GM03348 (cell line): ENCODE measurements at places on chromosomes 3 and 15.

GRCh38 chr3:52827866-52828376 is 2.6 kb downstream of the ITIH4 start:
- no peak for DNase-seq

- no peak for DNase-seq
Measured at GRCh38 chr3:18035641-18036449, 293.4 kb upstream of the TBC1D5 start.

GRCh38 chr3:3405131-3405530 is 225.6 kb upstream of the CRBN start:
- DNase-seq: no peak

DNA sequence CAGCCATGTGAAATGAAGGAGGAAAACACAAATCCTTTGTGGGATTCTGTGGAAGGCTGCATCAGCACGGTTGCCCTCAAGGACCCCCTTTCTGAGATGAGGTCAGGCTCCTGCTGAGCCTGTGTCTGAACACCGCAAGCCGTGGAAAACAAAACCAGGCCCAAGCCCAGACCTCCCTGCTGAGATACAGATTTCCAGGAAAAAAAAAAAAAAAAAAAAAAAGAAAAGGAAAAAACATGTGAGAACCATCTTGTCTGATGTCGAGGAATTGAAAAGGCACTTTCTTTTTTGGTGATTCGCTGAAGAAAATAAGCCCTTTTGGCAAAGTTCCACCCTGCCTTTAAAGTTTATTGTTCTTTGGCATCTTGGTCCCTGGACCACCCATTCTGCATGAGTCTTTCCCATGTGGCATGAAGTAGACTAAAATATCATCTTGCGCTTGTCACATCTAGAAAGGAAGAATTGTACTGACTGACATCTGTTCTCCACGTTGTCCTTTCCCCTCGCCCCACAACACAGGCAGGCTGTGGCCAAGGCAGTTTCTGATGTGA is 117.6 kb downstream of the CHST2 start:
- DNase-seq: no peak

- DNase-seq: no peak
Measured at GRCh38 chr15:32844118-32844711, 126.4 kb downstream of the GREM1 start.

GRCh38 chr3:64501298-64501906 is 186.4 kb downstream of the ADAMTS9 start:
- no peak for DNase-seq

DNA sequence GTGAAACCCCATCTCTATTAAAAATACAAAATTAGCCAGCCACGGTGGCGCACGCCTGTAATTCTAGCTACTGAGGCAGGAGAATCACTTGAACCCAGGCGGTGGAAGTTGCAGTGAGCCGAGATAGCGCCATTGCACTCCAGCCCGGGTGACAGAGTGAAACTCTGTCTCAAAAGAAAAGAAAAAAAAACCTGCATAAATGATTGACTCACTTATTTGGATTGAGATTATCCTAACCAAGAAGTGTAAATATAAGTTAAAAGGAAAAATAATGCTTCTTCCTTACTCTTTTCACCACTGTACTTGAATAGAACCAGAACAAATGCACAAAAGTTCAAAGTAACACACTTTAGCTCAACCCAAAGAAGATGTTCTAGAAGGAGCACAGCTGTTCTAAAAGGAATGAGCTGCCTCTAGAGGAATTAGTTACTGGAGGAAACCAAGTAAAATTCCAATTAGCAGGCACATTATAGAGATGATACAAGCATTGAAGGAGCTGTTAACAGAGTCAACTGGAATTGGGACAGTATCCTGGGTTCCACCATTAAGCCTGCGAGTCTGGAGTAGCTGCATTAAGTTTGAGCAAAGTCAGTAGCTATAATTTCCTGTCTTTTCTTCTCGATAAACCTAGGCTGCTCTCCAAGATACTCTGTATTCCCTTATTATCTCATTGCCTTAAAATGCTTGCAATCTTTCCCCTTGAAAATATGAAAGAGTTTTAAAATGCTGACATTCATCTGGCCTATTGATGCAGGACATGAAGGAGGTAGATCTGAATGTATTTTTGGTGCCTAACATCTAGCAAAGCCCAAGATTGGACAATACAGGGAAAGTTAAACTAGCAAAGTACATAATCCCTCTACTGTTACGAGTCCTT is 9.5 kb downstream of the MTHFS start:
- peak; percentile 23 for DNase-seq

DNA sequence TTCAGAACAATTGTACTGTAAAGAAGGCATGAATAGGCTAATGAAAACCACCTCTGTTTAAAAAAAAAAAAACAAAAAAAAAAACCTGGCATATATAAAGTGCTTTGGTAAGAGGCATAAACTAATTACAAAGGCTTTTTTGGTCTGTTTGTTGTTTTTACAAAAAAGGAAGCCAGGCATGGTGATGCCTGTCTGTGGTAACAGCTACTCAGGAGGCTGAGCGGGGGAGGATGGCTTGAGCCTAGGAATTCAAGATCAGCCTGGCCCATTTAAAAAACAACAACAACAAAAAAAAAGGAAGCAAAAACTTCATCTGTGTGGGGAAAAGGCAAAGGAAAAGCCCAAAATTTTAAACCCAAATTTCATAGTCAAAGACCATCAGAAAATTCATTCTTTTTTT is 47.0 kb downstream of the OSBPL10 start:
- no peak for DNase-seq

GRCh38 chr3:25885544-25885943 is 95.7 kb downstream of the OXSM start:
- DNase-seq: peak; percentile 5

GRCh38 chr3:30623351-30623750 is 16.9 kb downstream of the TGFBR2 start:
- no peak for DNase-seq

- DNase-seq: no peak
Measured at GRCh38 chr3:143604402-143605185, 243.7 kb downstream of the SLC9A9 start.

DNA sequence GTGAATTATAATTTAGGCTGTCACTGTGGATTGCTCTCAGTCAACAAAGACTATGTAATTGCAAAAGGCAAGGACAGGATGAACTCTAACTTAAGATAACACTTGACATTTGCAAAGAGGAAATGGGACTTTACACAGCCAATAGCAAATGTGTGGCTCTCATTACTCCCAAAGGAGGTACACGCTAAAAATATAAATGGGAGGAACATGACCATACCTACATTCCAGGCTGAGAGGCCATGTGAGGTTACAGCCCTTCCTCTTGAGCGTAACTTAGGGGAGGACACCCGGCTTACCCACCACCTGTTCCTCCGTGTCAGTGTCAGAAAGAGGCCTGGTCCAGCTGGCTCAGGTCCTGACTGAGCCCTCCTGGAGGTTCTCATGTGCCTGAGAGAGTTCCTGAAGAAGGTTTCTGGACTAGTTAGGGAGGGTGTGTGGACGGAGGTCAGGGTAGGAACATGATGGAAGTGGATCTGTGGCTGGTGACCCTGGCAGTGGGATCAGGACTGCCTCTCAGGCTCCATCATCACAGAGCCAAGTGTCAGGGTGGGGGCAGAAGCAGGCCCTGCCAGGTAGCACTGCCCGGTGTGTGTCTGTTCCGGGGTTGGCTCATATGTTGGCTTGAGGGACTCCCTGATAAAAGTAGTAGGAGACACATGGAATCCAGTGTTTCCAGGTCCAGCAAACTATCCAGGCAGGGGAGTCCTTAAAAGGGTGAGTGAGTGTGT is 7.9 kb downstream of the POPDC2 start:
- DNase-seq: no peak

GRCh38 chr3:145118303-145118702 is 1042.7 kb downstream of the PLOD2 start:
- no peak for DNase-seq

DNA sequence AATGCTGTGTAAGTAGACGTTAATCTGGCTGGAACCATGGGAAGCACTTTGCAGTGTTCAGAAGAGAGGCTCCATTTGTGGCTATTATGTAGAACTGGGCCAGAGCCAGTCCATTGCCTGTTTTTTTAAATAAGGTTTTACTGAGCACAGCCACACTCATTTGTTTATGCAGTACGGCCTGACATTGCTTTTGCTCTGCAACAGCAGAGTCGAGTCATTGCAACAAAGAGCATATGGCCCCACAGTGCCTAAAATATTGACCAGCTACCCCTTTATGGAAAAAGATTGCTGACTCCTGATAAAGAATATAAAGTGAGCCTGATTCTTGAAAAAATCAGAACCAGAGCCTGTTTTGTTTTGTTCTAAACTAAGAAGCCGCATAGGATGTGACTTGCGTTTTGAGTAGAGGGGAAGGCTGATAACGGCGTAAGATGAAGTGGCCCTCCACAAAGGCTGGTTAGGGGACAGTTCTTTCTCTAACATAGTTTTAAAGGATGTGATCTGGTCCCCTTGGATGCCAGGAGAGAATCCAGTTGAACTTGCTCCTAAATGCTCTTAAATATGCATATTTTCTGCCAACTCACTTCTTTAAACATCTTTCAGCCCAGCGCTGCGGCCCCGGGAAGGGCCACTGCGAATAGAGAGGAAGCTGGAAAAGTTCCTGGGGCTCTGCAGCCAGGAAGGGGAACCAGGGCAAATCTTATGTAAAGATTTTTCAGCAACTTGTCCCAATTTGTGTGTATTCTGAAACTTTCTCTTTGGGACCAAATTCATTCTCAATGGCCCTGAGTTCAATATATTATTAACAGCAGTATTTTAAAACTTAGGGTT is 64.5 kb downstream of the GLDN start:
- no peak for DNase-seq

GRCh38 chr3:184144505-184144904 is 9.3 kb downstream of the EIF2B5 start:
- no peak for DNase-seq

- DNase-seq: peak; percentile 81
Measured at GRCh38 chr15:73691396-73691795, 7.2 kb downstream of the CD276 start.

GRCh38 chr3:34013818-34014570 is 215.6 kb downstream of the PDCD6IP start:
- DNase-seq: no peak

GRCh38 chr3:129345971-129346370 is 67.3 kb downstream of the HMCES start:
- peak; percentile 53 for DNase-seq

DNA sequence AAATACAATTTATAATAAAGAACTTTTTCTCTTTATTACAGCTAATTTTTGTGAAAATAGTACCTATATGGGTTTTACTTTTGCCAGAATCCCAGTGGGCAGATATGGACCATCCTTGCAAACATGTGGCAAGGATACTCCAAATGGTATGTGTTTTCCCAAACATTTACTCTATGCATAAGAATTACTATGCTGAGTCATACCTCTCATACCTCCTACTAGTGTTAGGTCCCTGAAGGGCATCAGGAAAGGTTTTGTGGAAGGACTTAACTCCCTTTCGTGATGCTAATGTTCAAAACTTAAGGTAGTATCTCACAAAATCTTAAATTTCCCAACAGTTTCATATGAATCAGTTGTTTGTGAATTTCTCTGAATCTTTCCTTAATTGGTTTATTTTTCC is 21.3 kb downstream of the ADGRG7 start:
- no peak for DNase-seq

- peak; percentile 60 for DNase-seq
Measured at GRCh38 chr3:128786434-128787020, 60.5 kb downstream of the RAB7A start.

DNA sequence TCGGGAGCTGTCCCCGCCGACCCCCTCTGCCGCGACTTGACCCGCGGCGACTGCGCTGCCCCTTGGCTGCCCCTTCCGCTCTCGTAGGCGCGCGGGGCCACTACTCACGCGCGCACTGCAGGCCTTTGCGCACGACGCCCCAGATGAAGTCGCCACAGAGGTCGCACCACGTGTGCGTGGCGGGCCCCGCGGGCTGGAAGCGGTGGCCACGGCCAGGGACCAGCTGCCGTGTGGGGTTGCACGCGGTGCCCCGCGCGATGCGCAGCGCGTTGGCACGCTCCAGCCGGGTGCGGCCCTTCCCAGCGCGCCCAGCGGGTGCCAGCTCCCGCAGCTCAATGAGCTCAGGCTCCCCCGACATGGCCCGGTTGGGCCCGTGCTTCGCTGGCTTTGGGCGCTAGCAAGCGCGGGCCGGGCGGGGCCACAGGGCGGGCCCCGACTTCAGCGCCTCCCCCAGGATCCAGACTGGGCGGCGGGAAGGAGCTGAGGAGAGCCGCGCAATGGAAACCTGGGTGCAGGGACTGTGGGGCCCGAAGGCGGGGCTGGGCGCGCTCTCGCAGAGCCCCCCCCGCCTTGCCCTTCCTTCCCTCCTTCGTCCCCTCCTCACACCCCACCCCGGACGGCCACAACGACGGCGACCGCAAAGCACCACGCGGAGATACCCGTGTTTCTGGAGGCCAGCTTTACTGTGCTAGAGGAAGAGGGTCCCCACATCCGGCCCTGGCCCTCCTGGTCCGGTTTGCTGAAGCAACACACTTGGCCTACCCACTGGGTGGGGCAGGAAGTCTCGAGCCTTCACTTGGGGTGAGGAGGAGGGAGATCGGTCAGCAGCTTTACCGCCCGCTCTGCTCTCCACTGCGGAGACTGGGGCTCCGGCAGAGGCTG is at the start of gene RASSF1:
RASSF1 (minus strand) TSS at position 389 of the 882 bp plus-strand sequence; CDS start at position 358, 31 bp downstream.
- DNase-seq: peak; percentile 87

DNA sequence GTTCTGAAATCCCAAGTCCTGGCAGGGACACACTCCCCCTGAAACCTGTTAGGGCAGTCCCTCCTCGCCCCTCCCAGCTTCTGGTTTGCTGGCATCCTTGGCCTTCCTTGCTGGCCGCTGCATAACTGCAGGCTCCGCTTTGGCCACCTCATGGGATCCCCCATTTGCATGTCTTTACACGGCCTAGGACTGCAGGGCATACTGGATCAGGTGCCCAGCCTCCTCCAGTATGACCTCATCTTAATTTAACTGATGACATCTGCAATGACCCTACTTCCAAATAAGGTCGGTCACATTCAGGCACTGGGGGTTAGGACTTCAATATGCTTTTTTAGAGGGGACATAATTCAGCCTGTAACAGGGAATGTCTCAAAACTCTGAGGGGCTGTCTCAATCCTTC is 173.3 kb downstream of the RAB11A start:
- no peak for DNase-seq

DNA sequence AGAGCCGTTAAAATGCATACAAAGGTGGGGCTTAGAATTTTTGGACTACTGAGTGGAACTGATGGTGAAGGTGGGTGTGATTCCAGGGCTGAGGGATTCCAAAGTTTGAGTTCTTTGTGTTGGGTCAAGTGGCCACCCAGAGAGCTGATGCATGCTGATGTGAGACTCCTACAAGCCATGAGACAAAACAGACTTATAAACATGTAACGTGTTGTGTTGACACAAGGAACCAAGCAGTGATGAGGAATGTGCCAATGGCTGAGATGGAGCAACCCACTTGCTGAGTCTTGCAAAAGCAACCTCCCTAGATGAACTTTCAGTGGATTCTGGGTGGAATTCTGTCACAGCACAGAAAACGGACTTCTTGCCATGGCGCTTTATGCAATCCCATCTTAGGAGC is 289.0 kb downstream of the TLE3 start:
- no peak for DNase-seq

GRCh38 chr3:98359250-98359649 is 5.6 kb downstream of the OR5K4 start:
- DNase-seq: no peak

GRCh38 chr3:19229086-19229485 is 80.8 kb downstream of the KCNH8 start:
- DNase-seq: no peak
